ENCODE measurements at places on chromosomes 3 and 15.

- DNase-seq, result no peak
These were observed 222.3 kb upstream of the THBS1 start for GRCh38 chr15:39358441-39359041.

- no peak for DNase-seq
These were observed 45.6 kb downstream of the DNASE1L3 start for GRCh38 chr3:58164906-58165821.

- no peak for DNase-seq
These were observed 12.1 kb downstream of the C15orf39 start for GRCh38 chr15:75213768-75214221.

- no peak for DNase-seq
These were observed 10.4 kb downstream of the VILL start for GRCh38 chr3:38000965-38001455.

Data from effector CD4-positive, alpha-beta T cell (primary cell).